RWPE1 (cell line): ENCODE measurements at places on chromosomes 3 and 15.

DNA sequence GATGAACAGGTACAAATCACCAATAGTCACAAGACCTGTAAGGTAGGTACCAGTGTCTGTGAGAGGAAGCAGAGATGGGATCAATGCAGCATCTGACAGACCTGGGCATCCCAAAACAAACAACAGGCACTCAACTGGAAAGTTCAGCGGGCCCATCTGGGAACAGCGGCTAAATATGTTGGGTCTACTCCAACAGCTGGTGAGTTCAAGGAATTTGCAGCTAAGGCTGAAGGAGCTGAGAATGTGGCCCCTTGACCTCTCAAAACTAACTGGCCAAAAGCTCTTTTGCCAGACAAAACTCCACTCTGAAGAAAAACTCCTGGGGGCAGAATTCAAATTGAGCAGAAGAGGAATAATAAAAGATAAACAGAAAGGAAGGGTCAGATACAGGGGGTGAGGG lies 24.4 kb downstream of the AVEN start:
- DNase-seq: no peak

DNA sequence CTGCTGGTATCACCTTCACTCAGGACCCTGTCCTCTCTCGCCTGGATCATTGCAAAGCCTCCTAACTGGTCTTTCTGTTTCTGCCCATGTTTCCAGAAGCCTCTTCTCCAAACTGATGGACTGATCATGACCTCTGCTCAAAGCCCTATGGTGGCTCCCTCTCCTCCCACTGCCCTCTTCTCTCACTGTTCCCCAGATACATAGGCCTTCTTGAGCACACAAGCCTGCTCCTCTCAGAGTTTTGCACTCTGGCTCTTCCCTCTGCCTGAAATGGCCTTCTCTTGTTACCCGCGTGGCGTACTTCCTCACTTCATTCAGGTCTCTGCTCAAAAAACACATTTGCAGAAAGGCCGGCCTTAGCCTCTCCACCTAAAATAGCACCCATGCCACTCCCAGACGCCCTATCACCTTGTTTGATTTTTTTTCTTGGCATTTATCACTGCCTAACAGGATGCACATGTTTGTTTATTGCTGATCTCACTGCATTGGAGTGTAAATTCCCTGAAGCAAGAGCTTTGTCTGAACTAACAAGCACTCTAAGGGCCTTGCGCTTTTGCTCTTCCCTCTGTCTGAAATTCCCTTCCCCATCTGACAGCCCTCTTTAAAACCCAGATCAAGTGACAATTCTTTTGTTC lies 1.4 kb upstream of the ETFA start:
- peak; percentile 64 for DNase-seq

DNA sequence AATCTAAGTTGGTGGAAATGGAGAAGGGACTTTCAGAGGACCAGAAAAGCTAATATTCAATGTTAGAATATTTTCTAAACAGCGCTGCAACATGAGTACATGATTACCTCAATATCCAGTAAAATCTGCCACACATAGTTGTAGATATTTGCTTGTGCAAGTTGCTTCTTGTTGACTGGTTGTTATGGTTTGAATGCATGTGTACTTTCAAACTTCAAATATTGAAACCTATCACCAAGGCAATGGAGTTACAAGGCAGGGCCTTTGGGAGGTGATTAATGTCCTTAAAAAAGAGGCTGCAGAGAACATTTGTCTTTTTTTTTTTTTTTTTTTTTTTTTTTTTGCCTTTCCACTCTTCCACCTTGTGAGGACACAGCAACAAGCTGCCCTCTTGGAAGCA lies 49.9 kb downstream of the TMCO5A start:
- no peak for DNase-seq

GRCh38 chr3:194711913-194712312 lies 26.2 kb downstream of the FAM43A start:
- peak; percentile 63 for DNase-seq

DNA sequence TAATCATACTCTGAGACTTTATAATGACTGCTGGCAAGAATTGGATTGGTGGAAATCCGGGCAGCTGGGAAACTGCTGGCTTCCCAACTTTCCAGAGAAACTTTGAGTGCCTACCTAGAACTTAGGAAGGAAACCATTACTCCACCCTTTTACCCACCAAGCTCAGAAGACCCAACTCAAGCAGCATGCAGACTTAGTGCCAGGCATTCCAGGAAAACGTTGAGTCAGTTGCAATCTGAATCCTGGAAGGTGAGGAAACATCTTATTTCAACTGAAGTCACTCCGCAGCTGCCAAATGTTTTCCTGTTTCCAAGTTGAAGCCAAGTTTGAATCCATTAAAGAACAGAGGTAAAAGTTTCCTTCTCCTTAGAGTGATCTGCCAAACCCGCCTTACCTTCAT lies 126.5 kb downstream of the ZNF385D start:
- DNase-seq: no peak

GRCh38 chr3:64267721-64268604 lies 42.7 kb upstream of the PRICKLE2 start:
- DNase-seq: peak; percentile 45

DNA sequence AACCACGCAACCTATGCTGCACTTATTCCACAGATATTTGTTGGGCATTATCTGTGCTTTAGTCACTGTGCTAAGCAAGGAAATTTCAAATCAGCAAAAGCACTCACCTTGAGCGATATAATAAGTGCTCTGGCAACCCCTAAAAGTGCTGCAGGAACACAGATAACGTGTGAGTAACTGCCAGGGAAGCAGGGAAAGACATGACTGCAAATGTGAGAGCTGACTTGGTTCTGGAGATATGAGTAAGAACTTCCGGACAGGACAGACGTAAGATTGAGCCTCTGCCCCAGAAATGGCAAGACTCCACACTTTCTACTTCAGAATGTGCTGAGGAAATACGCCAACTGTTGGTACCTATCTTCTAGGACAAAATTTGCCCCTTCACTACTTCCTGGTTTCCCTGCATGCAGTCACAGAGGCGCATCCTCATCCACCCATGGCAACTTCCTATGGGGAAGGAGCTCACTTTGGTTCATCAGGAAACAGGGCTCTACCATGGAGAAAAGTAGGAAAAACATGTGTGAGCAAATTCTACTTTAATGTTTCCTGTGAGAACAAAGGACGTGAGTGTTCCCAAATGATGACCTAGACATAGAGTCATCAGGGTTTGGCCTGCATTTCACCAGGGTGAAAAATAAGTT lies 41.7 kb downstream of the AQP9 start:
- DNase-seq: peak; percentile 55

- no peak for DNase-seq
Observed at GRCh38 chr3:72953325-72953956, 43.2 kb upstream of the PPP4R2 start.

- no peak for DNase-seq
Observed at GRCh38 chr15:49624056-49624455, 3.2 kb downstream of the DTWD1 start.

DNA sequence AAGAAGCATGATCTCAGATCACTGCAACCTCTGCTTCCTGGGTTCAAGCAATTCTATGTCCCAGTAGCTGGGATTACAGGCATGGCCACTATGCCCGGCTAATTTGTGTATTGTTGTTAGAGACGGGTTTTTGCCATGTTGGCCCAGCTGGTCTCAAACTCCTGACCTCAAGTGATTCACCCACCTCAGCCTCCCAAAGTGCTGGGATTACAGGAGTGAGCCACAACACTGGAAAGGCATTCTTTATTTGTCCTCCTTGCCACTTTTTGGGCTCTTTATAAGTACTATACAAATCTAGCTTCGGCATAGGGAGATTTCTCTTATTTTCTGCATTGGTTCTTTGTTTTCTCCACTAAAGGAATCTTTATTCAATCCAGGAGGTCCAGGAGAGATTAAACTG lies 18.6 kb downstream of the CMTM8 start:
- no peak for DNase-seq

DNA sequence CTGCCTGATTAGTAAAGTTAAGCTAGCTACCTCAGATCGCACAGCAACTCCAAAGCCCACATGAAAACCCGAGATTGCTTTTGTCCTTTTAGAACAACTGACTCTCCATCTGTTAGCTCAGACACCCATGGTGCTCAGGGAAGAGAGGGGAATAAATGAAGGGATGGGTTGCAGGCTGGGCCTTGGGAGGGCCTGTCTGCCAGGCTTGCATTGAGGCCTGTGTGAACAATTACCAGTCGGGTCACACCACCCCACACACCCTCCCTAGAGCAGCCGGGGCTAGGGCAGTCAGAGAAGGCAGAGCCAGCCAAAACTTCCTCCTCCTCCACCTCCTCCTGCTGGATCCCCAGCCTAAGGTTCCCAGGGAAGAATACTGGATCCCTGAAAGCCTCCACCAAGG lies 8.8 kb upstream of the PRKAR2A start:
- DNase-seq: no peak

GRCh38 chr3:31979001-31979697 lies 1.9 kb downstream of the OSBPL10 start:
- DNase-seq: no peak

DNA sequence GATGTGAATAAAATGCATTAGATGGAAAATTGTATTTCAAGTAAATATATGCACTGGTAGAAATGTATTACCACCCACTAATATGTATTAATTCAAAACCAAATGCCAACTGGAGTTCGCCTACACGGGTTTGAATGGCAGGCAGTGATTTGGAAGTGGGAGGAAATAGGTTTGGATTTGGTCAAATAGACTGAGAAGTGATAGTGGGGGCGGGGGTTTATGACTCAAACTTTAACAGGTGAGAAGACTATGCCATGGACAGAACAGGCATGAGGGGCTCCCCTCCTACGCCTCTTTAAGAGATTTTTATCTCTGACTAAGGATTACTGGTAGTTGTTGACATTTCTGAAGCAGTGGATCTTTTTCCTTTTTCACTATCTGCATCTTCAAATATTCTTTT lies 677.8 kb downstream of the NTRK3 start:
- no peak for DNase-seq

DNA sequence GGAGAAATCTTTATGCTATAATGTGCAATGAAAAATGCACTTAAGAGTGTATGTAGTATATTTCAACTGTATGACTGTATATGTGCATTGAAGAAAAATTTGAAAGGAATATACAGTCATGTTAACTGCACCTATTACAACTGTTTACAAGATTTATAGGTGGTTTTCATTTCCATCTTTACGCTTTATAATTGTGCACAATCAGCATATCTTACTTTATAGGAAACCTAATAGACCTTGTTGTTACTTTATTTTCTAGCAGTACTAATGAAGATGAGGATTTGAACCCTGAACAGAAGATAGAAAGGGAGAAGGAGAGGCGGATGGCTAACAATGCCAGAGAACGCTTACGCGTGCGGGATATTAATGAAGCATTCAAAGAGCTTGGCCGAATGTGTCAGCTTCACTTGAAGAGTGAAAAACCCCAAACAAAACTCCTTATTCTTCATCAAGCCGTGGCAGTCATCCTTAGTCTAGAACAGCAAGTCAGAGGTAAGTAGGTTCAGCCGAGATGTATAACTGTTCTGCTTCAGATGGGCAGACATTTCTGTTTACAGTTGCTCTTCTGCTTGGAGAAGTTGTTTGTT lies 103.4 kb upstream of the CGNL1 start:
- no peak for DNase-seq

DNA sequence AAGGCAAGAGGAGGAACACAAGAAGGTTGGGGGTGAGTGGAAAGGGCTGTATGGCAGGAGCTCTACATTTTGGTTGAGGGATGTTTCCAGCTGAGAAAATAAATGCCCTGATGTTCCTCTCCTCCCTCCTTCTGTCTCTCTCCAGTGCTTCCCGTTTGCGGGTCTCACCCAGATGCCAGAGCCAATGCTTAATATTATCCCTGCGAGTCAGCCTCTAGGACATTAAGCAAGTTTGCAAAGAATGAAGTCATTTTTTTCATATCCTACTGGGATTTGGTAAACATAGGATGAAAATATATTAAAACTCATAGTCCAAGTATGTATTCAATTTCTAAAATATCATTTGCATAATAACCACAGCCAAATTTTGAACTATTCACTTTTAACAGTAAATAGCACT lies 295.9 kb downstream of the CADM2 start:
- no peak for DNase-seq

DNA sequence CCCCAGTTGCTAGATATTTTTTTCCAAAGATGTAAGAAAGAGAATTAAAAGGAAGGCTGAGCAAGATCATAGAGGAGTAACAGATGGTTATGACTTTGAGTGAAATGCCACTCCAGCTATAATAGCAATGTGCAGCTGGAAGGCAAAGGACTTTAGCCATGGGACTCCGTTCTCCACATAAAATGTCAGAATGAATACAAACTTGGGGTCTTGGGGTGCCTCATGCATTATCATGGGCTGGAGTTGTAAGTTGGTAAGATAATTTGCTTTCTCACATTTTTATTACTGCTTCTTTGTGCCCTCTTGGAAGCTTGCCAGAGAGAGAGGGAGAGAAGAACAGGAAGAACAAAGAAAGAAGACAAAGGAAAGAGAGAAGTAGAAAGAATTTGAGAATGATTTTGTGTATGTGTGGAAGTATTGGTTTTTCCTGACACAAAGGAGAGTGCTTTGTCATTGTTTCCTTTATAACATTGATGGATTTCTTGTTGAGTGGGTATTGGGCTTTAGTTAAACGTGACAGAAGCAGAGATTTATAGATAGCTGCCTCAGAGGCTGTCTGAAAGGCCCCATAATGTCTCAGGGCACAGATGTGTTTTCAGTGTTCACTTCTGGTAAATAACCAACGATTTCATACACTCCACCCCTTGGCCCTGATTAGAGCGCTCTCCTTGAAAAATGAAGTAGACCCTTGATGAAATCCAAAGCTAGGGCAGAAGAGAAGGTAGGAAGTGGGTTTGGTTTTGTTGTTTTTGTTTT lies 715.3 kb downstream of the NR2F2 start:
- DNase-seq: no peak

DNA sequence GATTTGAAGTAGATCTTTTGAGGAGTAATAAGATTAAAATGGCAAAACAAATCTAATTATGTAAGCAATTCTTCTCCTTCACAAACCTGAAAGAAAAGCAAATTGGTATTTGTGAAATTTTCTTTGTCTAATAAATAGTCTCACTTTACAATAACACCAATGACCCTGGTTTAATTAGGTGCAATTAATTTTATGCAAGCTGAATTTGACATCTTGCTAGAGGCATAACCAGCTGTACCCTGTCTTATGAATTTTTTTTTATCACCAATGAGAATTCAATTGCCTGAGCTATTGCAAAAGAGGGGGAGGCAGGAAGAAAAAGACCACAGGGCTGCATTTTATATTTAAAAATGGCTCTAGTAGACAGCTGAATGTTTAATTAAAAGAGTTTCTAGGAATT lies 113.5 kb upstream of the IL12A start:
- no peak for DNase-seq
